Stimulated activated CD4-positive, alpha-beta T cell treated with anti-CD3 and anti-CD28 coated beads, Interleukin-1b, Interleukin-23, amount 100 ng/mL, for 4 hours (primary cell): ENCODE measurements at places on chromosomes 13 and 19.

- DNase-seq = no peak
Observed at GRCh38 chr13:42494157-42494556, 79.8 kb upstream of the TNFSF11 start.

DNA sequence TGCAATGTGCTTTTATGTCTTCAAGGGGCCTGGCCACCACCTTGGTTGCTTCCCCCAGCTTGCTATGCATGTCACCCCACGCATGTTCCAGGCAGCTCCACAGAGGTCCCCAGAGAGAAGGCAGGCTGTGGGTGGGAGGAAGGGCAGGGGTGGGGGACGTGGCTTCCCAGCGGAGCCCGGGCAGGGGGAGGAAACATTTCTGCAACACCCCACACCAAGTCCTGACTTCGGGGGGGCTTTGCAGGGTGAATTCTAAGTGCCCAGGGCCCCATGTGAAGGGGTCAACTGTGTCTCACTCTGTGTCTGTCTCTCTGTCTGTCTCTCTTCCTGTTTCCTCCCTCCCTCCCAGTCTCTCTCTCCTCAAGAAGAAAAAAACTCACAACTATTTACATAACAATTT, 39.6 kb downstream of the LTBP4 start:
- DNase-seq = no peak

GRCh38 chr19:1073956-1074517, 7.1 kb downstream of the ARHGAP45 start:
- DNase-seq = no peak

DNA sequence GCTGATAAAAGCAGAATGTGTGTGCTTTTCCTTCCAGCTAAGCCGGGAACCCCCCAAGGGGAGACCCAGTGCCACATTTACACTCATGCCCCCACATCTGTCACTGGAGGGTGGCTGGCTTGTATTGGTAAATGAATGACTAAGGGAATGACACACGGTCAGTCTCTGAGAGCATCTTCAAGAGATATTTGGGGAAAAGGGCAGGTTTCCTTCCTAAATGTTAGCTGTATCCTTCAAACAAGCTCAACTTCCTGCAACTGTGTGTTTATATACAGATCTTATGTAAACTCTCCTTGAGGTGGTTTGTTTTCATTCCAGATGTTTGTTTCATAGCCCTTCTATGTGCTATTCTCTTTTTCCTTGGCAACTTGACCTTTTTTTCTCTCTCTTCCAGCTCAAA, 192.6 kb downstream of the COL4A1 start:
- no peak for DNase-seq

- no peak for DNase-seq
Observed at GRCh38 chr19:47832723-47833122, 11.0 kb downstream of the CRX start.

- no peak for DNase-seq
Observed at GRCh38 chr13:72504131-72504841, 223.1 kb downstream of the MZT1 start.

DNA sequence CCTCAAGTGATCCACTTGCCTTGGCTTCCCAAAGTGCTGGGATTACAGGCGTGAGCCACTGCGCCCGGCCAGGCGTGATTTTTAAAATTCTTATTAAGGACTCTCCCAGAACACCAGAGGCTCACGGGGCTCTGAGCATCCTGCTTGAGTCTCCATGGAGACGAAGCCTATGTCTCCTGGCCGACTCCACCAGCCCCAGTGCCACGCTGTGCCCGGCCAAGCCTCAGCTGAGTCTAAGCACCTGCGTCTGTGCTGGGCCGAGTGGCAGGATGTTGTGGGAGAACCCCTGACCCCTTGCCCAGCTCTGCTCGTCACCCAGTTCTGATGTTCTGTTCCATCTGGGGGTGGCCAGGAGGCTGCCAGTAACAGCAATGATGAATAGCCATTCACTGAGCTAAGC, 3.9 kb upstream of the CELF5 start:
- no peak for DNase-seq

DNA sequence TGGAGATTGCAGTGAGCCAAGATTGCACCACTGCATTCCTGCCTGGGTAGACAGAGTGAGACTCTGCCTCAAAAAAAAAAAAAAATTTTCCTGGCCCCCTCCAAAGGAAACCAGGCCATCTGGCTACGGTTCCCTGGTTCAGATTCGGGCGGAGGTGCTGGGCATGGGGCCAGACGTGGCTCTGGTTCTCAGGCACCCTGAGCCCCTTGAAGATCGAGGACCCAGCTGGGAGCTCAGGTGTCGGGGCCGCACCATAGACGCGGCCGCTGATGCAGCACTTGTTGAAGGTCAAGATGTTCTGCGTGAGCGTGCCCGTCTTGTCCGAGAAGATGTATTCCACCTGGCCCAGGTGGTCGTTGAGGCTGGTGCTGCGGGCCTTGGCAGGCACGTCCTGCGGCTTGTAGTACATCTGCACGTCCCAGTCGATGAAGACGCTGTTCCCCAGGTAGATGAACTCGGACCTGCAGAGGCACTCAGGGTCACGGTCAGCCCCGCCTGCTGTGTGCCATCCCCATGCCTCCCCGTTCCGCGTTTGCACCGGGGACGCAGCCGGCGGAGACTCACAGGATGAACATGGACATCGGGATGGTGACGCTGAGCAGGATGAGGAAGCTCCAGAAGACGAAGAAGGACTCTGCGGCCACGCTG, 12.3 kb downstream of the ATP8B3 start:
- no peak for DNase-seq

DNA sequence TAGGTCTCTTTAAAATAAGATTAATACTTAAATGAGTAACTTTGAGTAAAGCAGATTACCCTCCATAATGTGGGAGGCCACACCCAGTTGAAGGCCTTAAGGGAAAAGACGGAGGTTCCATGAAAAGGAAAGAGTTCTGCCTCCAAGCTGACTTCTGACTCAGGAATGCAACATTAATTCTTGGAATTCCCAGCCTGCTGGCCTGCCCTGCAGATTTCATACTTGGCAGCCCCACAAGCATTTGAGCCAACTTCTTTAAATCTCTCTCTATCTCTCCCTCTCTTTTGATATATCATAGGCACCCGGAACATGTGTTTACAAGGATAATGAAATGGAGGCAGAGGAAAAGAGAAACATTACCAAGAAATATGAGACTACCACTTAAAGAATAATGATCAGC, 902.3 kb upstream of the MIR17HG start:
- no peak for DNase-seq

DNA sequence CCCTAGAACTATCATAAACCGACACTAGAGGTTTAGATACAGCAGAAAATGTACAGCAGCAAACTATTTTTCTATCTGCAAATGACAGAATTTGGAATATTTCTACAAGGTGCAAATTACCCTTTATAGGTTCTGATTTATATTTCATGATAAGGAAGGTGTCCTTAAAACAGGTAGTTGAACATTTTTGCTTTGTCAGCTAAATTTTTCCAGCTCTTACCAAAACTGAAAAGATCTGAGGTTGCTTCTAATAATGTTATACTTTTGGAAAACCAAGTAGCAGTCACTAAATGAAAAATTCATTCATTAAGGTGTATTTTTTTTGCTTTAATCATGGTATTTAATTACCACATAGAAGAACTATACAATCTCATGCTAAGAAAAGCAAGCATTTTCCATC, 9.0 kb downstream of the SHISA2 start:
- no peak for DNase-seq

GRCh38 chr13:40342461-40342860, 324.0 kb downstream of the FOXO1 start:
- no peak for DNase-seq

DNA sequence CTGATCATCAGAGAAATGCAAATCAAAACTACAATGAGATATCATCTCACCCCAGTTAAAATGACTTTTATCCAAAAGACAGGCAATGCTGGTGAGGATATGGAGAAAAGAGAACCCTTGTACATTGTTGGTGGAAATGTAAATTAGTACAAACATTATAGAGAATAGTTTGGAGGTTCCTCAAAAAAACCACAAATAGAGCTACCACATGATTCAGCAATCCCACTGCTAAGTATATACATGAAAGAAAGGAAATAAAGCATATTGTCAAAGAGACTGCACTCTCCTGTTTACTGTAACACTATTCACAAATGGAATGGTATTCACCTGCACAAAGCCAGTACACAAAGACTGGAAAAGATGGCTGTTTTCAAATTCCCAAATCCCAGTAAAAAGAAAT, 1233.7 kb downstream of the PCDH17 start:
- DNase-seq = no peak
